Adrenal gland (tissue), 19 donors: ENCODE measurements at places on chromosomes 16 and 17.

DNA sequence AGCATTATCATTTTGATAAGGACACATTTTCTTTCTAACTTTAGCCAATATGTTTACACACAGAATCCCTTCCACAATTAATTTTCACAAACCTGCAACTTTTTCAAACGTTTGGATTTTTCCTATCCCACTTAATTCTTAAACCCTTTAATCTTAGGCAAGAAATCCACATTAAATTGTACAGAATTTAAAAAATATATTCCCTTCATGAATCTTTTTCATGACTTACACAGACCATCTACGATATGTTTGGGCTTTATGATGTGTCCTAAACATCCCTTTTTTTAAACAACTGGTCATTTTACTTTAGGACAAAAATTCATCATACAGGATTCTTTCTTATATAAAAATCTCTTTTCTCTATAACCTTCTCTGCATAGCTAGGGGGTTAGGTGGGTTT lies 241.5 kb upstream of the CNTNAP4 start:
- DNase-seq, result no peak

DNA sequence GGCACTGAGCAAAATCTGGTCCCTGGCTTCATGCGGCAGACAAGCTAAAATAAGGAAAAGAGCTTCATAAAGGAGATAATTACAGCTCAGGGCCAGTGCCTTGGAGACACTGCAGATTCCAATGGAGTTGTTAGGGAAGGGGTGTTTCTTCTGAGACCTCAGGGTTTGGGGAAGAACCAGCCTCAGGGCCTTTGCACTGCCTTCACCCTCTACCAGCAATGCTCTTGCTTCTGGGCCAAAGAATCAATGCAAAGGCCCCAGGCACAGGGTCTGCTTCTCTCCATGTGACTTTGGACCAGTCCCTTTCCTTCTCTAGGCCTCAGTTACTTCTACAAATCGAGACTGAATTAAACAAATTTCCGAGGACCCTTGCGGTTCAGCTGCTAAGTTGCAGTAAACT lies 36.2 kb upstream of the GAN start:
- no peak for DNase-seq

DNA sequence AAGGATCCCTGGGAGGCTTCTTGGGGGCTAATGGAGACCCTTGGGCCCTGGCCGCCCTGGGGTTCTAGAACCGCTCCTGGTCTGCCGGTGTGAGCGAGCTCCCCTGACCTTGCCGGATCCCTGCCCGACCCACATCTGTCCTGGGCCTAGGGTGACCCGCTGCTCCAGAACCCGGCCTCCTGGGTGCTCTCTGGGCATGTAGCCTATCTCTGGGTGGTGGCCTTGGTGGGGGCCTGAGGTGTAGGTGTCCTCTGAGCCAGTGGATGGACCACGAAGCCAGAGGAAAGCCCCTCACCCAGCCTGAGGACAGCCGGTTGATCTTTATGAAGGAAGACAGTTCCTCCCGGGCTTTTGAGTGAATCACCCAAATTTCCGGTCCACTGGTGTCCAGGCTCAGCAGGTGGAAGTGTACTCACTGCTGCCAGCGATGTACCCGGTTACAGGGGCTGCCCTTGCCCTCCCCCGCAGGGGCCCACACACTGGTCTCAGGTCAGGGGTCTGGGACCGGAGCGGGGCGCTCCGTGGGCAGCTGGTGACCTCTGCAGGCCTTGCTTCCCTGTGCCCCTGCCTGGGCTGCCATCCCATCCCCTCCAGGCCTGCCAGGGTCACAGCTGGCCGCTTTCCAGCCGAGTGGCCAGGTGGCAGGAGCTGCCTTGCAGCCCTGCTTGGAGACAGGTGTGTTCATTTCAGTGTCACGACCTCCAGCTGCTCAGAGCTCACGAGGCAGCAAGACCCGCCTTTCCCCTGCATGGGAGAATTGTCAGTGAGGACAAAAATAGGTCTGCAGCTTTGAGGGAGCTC lies 10.5 kb upstream of the GSE1 start:
- DNase-seq, result no peak

DNA sequence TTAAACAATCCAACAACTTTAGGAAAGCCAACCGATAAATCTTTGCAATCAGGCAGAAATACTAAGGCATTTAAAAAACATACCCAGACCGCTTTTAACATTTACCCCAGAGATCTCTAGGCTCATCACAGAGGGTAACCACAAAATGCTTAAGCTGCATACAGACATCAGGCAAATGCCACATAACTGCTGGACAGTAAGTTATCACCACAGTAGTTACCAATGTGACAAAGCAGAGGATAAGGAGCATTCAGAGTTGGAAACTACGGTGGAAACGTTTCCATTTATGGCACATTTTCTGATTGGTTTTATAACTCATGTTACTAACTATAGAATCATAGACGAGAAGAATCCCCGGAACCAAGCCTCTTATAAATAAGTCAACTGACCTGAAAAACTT lies 77.5 kb downstream of the KANSL1 start:
- DNase-seq, result no peak

GRCh38 chr17:76153640-76154039 lies 12.6 kb upstream of the FOXJ1 start:
- DNase-seq, result no peak

DNA sequence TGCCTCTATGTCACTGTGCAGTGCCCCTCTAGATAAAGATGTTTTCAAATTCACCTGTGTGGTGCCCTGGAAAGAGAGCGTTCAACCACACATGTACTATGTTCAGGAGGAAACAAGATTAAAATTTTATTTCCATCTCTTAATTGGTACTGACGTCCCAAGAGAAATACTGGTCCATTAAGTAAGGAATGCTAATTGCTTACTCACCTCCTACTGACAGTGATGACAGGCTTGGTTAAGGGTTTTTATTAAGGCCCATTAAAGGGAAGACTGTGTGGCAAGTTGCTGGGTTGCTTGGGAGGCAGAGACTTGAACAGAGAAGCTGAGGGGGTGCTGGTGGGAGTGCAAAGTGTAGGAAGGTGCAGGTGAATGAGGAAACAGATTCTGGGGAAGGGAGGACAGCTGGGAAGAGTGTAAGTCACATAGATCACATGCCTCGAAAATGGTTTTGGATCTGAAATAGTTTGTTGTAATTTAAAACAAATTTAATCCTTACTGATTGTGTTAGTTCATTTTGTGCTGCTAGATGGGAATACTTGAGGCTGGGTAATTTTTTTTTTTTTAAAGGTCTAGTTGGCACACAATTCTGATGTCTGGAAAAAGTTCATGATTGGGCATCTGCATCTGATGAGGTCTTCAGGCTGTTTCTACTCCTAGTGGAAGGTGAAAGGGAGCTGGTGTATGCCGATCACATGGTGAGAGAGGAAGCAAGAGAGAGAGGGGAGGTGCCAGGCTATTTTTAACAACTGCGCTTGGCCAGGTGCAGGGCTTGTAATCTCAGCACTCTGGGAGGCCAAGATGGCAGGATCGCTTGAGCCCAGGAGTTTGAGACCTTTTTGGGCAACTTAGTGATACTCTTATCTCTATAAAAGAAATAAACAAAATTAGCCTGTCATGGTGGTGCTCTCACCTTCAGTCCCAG lies 140.5 kb downstream of the CACNG3 start:
- DNase-seq, result no peak

DNA sequence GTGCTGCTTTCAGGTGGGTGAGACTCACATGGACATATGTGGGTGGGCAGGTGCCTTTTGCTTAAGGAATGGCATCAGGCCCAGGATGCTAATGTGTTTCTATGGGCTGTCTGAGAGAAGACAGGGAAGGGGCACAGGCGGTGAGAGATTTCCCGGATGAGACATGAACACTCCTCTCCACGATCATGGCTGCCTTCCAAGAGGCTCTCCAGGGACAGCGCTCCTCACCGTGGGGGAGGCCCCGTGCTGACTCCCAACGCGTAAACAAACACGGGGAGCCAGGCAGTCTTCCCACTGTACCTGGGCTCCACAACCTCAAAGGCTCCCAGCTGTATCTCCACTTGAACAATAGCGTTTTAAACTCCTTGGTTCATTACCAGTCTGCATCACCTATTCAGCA lies 42.8 kb downstream of the CDK5R1 start:
- no peak for DNase-seq

DNA sequence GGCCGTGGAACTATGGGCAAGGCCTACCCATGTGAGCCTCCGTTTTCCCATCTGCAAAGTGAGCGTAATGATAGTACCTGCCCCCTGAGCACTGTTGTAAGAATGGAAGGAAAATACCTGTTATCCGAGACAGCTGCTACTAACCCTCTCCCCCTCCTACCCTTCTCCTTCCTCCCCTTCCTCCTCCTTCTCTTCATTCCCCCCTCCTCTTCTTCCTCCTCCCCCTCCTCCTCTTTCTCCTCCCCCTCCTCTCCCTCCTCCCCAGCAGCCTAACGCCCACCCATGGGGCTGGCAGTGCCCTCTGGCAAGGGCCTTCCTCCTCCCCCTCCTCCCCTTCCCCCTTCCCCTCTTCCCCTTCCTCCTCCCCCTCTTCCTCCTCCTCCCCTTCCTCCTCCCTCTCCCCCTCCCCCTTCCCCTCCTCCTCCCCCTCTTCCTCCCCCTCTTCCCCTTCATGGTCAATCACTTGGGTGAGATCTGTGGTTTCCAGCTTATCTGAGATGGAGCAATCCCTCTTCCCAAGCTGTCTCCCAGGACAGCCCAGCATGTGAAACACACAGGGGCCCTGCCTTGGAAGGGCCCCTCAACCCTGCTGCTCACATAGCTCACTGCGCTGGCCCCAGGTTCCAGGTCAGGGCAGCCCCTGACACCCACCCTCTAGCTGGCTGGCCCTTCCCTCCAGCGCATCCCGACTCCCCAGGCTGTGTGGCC lies 6.4 kb downstream of the ZFPM1 start:
- no peak for DNase-seq

GRCh38 chr16:70250748-70251628 lies 752 bp downstream of the EXOSC6 start:
- DNase-seq, result peak; percentile 44

DNA sequence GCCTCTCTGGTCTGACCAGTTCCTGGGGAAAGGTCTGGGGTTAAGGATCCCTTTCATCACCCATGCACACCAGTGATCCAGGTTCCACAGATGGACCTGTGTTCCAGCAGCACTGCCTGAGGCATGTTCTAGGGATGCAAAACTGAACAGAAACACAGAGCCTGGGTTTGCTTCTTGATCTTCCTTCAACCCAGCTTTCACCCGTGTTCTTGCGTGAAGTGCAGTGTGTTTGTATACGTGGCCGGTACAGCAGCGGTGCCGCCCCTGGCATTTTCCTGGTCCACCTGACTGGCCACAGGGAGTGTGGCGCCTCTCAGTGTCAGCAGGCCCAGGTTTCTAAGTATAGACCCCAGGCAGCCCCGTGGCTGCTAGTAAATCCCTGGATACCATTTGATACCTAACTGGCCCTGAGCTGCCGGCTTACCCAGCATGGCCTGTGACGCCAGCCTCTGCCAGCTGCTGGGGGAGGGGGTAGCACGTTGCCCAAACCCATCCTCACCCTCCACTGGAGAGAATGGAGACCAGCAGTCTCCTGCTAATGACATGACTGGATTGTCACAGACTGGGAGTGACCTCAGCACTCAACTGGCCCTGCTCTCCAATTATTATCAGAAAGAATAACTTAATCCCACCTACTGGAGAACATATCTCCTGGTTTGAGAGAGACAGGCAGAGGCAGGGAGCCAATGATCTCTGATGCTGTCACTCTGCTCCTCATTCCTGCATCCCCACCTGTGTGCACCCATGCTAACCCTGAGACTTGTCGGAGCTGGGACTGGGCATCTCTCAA lies 59.2 kb upstream of the LGALS9 start:
- no peak for DNase-seq

GRCh38 chr17:39195568-39196160 lies 1.8 kb downstream of the CACNB1 start:
- DNase-seq, result no peak

DNA sequence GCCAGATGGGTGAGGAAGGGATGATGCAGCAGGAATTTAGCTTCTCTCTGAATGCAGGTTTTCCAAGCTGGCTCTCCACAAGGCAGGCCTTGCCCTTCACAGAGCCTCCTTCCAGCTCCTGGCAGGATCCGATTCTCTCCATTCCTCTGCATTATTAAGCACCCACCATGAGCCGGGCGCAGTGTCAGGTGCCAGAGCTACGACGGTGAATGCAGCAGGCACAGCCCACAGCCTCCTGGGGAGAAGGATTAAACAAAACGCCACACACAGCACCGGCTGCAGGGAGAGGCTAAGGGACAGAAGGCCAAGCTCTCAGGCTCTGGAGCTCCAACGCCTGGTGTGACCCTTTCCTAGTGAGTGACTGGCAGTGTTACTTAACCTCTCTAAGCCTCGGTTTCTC lies 7.1 kb upstream of the MT2A start:
- no peak for DNase-seq

DNA sequence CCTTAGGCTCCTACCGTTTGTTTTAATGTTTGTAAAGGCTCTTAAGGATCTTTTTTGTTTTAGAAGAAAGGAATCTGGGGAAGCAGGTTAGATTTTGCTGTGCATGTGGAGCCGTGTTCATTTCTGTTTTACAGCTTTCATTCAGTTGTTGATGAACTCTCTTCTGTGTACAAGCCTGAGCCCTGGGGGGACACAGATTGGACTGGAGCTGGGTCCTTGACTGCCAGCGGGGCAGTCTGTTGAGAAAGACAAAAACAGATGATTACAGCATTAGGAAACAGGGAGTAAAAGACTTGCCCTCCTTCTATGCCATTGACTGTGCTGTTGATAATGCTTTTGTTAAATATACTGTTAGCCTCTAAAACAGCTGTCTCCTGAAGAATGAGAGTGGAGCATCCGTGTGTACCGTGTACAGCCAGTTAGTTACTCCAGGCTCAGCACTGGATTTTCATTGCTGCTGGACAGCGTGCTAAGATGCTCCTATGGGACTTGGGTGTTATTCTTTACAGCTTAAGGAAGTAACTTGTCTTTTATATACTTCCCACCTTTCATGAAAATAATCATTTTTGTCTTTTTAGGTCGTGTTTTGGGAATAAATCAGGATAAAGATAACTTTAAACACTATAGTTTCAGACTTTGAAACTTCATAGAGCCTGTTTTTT lies 3.2 kb downstream of the MAP1LC3B start:
- DNase-seq, result no peak

GRCh38 chr16:11418506-11418905 lies 73.2 kb downstream of the RMI2 start:
- no peak for DNase-seq

GRCh38 chr17:32777436-32777835 lies 99.5 kb downstream of the MYO1D start:
- no peak for DNase-seq

- DNase-seq, result no peak
These were observed 38.6 kb upstream of the TOB1 start for GRCh38 chr17:50904518-50905459.

GRCh38 chr16:8611886-8612600 lies 9.5 kb upstream of the METTL22 start:
- no peak for DNase-seq

GRCh38 chr16:16025214-16025968 lies 76.0 kb downstream of the ABCC1 start:
- no peak for DNase-seq

- no peak for DNase-seq
These were observed 3.0 kb downstream of the EVI2B start for GRCh38 chr17:31310886-31311285.

DNA sequence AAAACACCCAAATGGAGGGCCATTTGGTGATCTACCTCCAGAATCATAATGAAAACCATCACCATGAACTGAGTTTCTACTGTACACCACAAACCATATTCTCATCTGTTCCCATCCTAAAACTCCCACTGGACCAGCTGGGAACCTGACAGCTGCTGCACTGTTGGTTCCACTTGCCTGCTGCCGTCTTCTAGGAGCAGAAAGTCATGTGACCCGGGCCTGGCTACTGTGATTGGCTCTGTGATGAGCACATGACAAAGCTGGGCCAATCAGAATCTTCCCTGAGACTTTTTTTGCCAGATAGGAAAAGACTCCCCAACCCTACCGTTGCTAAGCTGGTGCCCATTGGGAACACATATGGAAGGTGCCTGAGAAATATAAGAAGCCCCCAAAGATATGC lies 264.2 kb downstream of the MRTFB start:
- no peak for DNase-seq
